Activated CD4-positive, CD25-positive, alpha-beta regulatory T cell treated with anti-CD3 and anti-CD28 coated beads, Interleukin-2, amount 50 U/mL, for 72 hours (primary cell): ENCODE measurements at places on chromosomes 12 and 14.
A peak's percentile ranks its signal among the peaks of the same experiment; 100 is the strongest.

DNA sequence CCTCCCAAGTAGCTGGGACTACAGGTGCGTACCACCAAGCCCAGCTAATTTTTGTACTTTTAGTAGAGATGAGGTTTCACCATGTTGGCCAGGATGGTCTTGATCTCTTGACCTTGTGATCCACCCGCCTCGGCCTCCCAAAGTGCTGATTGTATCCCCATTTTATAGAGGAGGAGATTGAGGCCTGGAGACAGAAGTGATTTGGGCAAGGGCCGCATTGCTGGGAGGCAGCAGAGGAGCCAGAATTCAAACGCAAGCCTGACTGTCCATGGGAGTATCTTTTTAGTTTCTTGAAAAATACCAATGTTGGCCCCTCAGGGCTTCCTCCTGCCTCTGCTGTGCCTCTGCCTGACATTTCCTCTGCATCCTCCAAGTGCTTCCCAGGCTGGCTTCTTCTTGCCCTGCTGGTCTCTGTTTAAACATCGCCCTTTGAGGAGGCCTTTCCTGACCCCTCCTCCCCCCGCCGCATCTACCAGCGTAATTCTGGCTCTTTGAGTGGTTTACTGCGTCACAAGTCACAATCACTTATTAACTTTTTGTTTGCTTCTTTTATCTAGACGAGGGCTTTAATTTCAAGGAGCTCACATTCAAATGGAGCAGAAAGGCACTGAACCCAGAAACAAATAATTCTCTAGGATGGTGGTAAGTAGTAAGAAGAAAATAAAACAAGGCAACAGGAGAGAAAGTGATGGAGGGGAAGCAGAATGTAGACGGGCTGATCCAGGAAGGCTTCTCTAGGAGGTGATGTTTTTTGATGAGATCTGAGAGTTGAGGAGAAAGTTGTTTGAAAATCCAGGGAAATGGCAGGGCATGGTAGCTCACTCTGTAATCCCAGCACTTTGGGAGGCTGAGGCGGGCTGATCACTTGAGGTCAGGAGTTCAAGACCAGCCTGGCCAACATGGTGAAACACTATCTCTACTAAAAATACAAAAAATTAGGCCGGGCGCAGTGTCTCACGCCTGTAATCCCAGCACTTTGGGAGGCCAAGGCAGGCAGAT, 91.0 kb upstream of the MED13L start:
- no peak for DNase-seq

DNA sequence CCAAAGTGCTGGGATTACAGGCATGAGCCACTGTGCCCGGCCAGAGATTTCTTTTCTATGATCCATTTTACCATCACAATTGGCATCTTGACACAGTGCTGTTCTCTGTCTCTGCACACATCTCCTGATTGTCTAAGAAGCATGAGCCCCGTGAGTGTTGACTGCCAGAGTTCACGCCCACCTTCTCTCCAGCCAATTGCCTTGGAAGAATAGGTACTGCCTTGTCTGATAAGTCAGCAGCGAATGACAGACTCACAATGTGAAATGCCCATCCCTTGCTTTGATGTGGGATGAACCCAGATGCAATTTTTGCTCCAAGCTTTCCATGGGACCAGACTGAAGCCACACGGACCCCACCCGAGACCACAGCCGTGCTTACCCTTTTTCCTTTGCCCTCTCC, 19.3 kb downstream of the EIF5 start:
- no peak for DNase-seq

DNA sequence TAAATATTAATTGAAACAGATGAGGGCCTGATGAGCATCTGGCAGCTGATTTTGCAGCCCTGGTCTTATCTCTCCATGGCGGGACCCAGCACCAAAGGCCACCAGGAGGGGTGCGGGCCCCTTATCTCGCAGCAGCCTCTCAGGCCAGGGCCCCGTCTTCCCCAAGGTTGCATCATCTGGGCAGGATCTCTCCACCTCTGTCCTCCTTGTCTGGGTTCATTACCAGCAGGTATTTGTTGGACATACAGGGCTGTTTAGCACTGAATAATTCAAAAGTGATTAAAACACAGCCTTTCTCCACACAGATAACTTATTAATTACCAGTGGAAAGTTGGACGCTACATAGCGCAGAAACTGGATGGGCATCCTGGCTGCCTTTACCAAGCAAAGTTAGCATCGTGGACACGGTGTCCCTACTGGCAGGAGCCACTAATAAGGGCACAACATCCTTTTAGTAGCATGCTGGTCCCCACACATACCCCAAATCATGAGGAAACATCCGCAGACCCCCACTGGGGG, 25.8 kb downstream of the TMEM120B start:
- no peak for DNase-seq

GRCh38 chr12:46944088-46944487, 118.3 kb upstream of the SLC38A4 start:
- no peak for DNase-seq

DNA sequence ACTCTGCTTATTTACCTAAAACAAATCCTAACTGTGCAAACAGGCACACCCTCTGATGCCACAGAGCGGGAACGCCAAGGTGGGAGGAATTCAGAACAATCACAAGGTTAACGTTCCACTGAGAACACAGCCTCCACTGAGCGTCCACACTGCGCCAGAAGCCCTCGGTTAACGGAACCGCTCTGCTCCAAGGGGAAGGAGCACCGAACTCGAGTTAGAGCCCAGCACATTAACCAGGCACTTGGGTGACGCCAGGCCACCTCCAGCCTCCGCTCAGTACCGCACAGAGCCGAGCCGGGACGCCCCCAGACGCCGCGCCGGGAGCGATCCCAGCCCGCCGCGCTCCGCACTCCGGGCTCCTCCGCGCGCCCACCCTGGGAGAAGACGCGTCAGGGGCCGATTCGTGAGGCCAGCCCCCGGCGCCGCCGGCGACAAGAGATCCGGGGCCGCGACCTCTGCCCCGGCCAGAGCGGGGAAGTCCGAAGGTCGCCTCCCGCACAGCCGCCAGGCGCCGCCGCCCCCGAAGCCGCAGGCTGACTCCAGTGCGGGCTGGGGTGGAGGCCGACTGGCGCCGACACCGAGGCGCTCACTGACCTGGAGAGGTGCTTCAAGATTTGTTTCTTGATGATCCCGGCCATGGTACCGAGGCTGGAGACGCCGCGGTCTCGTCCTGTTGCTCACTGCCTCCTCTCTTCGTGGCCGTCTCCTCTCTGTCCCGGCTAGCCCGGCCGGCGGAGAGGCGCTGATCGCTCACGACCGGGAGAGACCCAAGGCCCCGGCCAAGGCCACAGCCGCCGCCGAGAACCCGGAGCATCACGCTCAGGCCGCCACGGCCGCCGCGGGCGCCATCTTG, 450 bp downstream of the BLTP3B start:
- DNase-seq = peak; percentile 66

DNA sequence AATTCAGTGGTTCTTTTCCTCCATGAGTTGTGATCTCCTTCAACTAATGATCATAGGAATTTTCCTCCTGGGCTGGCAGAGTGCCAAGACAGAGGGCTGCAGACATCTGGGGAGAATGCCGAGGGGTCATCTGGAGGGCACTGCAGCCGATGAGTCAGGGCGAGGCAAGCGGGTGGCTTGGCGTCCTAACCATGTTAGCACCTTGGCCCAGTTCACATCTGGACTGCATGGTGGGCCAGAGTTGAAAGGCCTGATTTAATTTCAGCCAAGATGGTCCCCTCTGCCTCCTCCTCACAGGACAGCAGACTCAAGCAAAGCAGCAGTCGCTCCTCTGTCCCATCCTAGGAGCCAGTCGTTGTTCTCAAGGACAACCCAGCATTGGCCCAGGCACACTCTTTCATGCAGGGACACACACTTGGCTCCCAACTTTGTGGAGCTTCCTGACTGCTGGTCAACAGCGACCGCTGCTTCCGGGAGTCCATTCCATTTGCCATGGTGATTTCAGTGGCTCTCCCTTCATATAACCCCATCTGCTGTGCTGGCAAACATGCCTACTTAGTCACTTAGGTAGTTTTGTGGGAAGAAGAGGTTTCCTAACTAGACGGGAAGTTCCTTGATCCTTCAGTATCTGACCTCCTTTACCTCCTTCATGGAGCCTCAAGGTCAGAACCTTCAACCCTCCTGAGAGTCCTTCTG, 161.8 kb downstream of the TTC8 start:
- DNase-seq = no peak

- DNase-seq = no peak
Observed at GRCh38 chr12:120724720-120725119, 906 bp upstream of the ACADS start.

- DNase-seq = no peak
Observed at GRCh38 chr12:1318327-1319031, 275.9 kb downstream of the FBXL14 start.

GRCh38 chr14:97138801-97139200, 341.6 kb downstream of the VRK1 start:
- DNase-seq = no peak

GRCh38 chr14:96808619-96809406, 11.6 kb downstream of the VRK1 start:
- no peak for DNase-seq

DNA sequence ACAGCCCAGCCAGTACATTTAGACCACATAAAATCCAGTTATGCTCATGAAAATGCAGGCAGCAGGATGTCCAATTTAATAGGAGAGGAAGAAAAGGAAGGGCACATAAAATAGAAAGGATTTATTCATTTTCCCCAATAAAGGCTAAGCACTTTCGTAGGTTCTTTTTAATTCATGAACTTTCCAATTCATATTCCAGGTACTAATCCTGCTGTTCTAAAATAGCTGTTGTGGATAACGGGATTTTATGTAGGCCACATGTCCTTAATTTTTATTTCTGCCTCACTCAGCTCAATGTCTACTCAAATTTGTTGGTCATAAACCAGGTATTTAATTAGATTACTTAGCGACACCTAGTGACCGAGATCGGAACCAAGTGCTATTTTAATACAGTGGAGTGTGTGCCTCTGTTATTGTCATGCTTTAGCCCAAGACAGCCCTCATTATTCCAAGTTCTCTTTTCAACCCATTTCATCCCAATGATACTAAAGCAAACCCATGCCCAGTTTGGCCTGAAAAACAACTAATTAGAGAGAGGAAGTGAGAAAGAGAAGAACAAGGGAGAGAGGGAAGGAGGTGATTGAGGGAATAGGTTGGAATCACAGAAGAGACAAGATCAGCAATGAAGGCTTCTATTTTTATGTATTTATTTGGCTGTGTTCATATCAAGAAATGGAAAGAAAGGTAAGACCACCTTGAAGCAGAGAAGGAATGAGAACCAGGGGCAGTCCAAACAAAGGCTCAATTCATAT, 45.9 kb upstream of the IFNG-AS1 start:
- peak; percentile 41 for DNase-seq

DNA sequence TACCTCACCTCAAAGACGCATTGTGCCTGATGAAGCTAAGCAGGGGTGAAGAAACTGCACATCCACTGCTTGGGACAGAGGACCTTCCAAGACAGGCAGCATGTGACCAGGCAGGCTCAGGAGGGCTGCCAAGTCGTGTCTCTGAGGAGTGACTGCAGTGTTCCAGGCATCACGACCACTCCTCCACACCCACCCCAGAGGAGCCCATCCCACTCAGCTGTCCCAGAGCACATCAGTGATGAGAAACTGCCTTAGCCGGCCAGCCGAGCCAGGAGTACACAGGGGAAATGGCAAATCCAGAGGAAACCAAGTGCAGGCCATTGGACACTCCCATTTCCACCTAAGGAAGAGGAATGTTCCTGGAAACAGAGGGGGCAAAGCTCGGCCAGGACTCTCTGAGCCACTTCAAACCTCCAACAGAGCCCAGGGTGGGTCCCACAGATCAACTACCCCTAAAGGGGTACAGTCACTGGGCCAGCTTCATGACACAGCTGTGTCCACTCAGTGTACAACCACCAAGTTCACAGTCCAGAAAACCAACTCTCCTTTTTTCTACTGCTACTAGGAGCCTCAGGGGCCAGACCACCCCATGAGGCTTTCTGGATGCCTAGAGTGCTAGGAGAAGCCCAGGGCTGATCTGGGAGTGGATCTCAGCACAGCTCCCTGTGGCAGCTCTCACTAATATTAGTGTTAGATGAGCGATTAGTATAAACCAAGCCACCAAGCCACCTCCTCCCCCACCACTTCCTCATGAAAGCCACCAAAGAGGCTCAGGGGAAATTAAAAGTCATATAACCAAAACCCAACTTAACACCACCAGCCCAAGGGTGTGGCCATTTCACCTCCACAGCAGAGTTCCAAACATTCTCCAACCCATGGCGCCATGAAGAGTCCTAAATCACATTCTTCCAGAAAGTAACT, 15.4 kb downstream of the PXN start:
- no peak for DNase-seq

DNA sequence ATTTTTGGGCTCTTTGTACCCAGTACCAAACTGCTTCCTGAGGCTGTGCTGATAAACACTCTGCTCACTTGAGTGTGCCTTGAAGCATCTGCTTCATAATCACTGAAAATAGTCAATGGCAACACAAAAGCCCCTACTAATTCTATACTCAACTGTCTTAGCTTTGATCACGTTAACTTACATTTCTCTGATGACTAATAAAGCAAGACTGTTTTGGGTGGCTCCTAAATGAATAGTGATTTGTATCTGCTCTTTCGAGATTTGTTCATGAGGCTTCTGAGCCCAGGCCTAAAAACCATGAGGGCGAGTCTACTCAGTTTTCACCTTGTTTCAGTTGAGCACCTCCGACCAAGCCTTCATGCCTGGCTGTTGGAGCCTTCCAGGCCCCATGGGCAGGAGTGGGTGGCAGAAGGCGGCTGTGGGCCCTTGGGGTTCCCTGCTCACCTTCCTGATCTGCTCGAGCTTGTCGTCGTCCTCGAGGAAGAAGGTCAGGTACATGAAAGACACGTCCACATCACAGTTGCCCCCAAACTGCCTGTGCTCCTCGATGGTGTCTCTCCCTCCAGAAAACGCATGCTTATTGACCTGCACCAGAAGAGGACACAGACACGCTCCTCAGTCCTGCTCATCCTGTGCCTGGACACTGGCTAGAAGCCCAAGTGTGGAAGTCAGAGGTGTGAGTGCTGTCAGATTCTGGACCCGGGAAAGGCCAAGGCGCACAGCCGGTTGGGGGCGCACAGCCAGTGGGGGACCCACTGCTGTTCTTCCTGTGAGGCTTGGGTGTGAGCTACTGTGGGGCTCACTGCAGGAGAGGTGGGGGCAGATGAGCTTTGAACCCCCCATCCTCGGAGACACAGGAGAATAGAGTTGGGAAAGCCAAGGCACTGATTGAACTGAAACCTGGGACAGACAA, 13.7 kb downstream of the SLC25A47 start:
- peak; percentile 14 for DNase-seq

- DNase-seq = no peak
Observed at GRCh38 chr12:114164351-114164750, 198.2 kb upstream of the RBM19 start.

- no peak for DNase-seq
Observed at GRCh38 chr12:50282721-50283228, 545 bp downstream of the LIMA1 start.

DNA sequence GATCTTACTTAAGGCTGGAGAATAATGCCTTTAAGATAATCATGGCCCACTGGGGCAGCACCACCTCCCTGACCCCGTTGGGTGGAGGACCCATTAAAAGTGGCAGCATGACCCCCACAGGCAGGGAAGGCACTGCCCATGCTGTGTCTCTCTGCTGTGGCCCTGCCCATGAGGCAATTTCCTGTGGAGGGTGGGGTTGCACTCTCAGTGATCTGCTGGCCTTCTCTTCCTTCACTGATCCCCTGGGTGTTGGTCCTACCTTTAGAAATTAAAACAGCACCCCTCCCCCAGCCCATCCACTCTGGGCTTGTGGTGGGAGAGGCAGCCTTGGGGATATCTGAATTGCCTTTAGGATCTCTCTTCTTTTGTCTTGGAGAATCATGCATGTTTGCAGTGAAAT, 17.3 kb downstream of the KLRK1 start:
- DNase-seq = no peak
